ENCODE measurements at places on chromosomes 6 and 20.

- DNase-seq = no peak
Observed at GRCh38 chr6:8207869-8208191, 105.5 kb upstream of the EEF1E1 start.

DNA sequence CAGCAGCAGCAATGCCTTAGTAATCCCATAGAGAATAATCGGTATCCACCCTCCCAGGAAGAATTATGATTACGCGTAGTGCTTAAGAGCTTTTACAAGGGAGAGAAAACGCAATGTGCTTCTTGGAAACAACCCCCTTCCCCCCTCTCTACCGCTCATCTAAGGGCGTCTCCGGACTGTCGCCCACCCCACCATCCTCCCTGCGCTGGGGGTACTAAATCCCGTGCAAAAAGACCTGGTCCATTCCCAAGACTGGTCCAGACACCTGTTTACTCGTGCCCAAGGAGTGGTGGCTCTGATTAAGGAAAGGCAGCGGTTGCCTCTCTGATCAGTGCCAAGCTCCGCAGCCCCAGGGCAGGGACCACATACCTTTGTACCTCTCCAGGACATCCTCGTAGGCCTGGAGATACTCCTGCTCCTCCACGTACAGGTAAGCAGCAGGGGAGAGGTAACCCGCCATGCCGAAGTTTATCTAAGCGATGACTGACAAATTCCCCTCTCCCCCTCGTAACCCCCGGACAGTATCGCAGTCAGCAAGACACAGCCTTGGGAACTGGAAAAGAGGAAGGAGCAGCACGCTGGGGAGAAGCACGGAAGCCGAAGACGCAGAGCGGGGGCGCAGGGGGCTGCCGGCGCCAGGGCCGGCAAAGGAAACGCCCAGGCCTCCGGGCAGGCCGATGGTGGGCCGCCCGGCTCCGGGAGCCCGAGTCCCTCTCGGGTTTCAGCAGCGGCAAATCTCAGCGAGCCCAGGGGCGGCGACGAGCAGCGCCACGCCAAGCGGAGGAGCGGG, 112.0 kb upstream of the BEND6 start:
- DNase-seq = peak; percentile 47

GRCh38 chr6:107244082-107244741, 128.9 kb upstream of the BEND3 start:
- DNase-seq = no peak

DNA sequence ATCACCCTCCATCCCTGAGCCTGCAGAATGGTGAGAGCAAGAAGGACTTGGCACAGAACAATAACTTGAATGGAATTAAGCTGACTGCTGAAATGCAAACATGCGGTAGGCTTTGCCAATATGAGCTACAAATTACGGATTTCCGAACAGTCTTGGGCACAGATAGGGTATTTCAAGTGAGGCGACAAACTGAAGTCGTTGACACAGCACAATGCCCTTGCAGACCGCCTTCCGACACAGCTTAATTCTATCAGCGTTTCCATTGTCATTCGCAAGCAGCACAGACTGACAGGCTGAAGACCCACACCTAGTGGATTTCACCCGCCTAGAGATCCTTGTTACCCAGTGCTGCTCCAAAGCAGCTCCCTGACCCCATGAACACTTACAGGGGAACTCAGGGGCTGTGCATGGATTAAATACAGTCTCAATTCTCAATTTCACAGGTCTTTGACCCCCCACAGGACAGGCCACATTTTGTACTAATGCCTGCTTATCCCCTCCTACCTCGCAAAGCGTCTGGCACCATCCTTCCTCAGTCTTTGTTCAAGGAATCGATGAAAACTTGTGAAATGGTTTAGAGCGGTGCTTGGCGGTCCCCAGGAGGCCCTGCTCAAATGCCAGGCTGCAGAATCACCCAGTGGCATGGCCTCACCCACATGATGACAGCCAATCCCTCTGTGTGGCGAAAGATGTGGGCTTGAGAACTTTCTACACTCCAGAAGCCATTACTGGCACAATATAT, 34.6 kb downstream of the RAMACL start:
- no peak for DNase-seq

GRCh38 chr20:711576-711975, 36.0 kb upstream of the SCRT2 start:
- DNase-seq = no peak

DNA sequence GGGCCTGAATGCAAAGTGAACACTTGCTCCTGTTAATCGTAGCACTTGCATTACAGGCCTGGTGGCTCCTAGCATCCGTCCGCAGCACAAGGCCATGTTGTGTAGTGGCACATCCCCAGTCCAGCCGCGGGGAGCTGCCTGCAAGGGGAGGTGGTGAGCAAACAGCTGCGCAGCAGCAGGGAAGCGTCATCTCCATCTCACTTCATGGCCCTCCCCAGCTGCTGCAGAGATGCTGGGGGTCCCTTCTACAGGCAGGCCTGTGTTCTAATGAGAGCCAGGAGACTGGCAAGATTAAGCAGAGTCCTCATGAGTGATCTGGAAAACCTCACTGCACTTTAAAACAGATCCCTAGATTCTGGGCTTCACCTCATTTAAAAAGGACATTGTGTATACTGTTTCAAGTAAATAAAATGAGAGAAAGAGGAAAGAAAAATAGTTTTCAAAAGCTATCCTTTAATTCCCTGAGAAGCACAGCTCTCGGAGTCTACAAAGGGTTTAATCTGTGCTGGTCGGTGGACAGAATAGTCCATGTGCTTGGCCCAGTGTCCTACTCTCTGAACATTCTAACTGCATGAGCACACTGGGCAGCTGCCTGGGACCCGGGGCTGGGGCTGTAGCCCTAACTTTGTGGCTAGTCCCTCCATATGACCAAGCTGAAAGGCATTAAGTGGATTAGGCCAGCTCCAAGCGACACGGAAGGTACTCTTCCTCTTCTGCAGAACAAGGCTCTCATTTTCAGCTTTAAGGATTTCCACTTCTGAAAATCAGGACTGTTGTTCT, 125.8 kb downstream of the LY86 start:
- no peak for DNase-seq

- DNase-seq = peak; percentile 77
Observed at GRCh38 chr6:169212897-169213813, 40.5 kb downstream of the THBS2 start.

- DNase-seq = no peak
Observed at GRCh38 chr6:85561750-85562357, 31.8 kb downstream of the SNX14 start.

GRCh38 chr20:23492292-23492691, 1.4 kb downstream of the CST8 start:
- no peak for DNase-seq

DNA sequence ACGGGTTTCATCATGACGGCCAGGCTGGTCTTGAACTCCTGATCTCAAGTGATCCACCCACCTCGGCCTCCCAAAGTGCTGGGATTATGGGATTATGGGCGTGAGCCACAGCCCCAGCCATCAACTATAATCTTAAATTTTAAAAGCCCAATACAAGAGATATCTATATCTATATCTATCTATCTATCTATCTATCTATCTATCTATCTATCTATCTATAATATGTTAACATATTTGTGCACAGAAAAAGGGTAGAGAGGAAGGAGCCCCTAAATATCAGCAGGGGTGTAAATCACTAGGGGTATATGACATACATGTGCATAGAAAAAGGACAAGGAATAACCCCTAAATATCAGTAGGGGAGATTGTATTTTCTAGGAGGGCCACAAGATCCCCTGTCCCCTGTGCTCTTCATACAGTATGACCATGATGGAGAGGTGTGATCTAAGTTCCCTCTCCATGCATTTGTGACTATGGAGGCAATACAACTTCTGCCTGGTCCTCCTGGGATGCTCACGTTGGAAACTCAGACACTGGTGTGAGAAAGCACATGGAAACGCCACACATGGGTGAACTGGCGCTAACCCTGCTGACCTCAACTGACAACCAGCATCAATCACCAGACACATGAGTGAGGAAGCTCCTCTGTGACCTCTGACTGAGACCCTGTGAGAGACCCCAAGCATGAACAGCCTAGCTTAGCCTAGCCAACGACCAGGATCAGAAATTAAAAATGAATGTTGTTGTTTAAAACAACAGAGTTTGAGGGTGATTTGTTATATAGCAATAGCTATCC, 1.2 kb upstream of the SPATS1 start:
- no peak for DNase-seq

- no peak for DNase-seq
Observed at GRCh38 chr6:100454551-100455229, 10.0 kb downstream of the SIM1 start.

DNA sequence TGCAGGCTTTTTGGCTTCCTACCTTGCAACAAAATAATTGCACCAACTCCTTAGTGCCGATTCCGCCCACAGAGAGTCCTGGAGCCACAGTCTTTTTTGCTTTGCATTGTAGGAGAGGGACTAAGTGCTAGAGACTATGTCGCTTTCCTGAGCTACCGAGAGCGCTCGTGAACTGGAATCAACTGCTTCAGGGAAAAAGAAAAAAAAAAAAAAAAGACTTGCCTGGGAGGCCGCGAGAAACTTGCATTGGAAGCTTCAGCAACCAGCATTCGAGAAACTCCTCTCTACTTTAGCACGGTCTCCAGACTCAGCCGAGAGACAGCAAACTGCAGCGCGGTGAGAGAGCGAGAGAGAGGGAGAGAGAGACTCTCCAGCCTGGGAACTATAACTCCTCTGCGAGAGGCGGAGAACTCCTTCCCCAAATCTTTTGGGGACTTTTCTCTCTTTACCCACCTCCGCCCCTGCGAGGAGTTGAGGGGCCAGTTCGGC, 420 bp downstream of the SOX4 start:
- no peak for DNase-seq

- DNase-seq = peak; percentile 93
Observed at GRCh38 chr20:37095599-37096414, at the start of gene RBL1. TSS of gene RBL1 (minus strand) at chr20:37095997. CDS start at chr20:37095928, 69 bp downstream.

DNA sequence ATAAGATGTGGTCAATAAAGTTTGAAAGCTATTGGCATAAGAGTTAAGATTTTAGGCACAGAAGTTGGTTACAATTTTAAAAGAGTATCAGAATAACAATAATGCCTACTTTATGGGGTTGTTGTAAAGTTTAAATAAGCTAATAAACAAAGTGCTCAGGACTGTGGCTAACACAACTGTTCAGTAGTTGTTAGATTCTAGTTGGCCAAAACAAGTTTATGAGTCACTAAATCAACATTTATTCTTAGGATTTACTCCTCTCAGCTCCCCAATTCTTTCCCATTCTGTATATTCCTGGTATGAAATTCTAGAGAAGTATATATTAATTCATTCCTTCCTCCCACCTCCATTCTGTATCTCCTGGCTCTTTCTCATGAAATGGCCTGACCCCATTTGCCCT, 14.5 kb downstream of the RMND1 start:
- DNase-seq = no peak

GRCh38 chr6:56850626-56851025, 104.3 kb upstream of the BEND6 start:
- no peak for DNase-seq

GRCh38 chr6:37511910-37512399, 12.3 kb upstream of the CCDC167 start:
- DNase-seq = no peak

- no peak for DNase-seq
Observed at GRCh38 chr6:115932481-115932880, 128.2 kb downstream of the FRK start.

DNA sequence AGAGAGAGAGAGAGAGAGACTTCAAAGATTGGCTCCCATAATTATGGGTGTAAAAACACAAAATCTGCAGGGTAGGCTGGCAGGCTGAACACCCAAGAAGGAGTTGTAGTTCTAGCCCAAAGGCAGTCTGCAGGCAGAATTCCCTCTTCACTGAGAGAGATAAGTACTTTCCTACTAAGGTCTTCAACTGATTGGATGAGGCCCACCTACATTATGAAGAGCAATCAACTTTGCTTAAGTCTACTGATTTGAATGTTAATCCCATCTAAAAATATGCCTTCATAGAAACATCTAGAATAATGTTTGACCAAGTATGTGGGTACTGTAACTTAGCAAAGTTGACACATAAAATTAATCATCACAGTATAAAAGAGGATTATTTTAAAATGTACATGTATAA, 949.7 kb downstream of the HACE1 start:
- no peak for DNase-seq

GRCh38 chr6:211871-212497, 80.3 kb upstream of the DUSP22 start:
- no peak for DNase-seq

- DNase-seq = no peak
Observed at GRCh38 chr6:111072801-111073360, 14.4 kb upstream of the SLC16A10 start.

DNA sequence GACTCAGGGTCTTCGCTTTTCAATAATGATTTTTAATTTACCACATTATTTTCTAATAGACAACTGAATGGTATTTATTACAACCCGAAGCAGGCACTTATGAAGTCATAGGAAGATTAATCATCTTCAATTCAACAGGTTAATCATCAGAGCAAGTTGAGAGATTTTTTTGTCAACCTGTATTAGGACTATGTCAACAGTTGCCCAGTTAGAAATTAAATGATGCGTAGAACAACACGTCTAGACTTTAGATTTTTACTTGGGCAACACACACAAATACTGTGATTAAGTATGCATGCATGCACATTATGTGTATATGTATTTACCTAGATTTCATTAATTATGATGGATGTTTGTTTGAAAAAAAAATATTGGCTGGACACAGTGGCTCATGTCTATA, 4.3 kb downstream of the ILRUN start:
- DNase-seq = no peak

- DNase-seq = no peak
Observed at GRCh38 chr20:32832664-32833063, 12.9 kb downstream of the MAPRE1 start.

- DNase-seq = no peak
Observed at GRCh38 chr6:98203170-98203806, 631.1 kb upstream of the POU3F2 start.

DNA sequence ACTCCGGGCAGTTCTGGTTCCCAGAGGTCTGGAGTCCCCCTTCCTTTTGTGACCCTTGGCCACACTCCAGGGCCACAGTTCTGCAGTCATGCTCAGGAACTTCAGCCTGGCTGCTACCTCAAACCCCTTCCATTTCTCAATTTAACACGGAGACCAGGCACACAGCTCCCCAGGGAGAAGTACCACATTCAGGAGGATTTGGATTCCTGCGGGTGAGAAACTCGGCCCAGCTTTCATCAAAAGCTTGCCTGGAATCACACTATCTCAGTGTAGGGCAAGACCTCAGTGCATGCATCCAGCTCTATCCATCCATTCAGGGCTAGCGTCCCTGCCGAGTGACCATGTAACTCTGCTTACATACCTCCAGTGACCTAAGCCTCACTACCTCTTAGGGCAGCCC, 16.8 kb upstream of the IP6K3 start:
- DNase-seq = no peak

- DNase-seq = no peak
Observed at GRCh38 chr20:53859684-53860083, 210.7 kb downstream of the BCAS1 start.

- DNase-seq = no peak
Observed at GRCh38 chr20:47466213-47466612, 35.5 kb upstream of the NCOA3 start.

GRCh38 chr6:75208298-75209183, 2.7 kb upstream of the COL12A1 start:
- peak; percentile 52 for DNase-seq
